ENCODE measurements at places on chromosomes 4 and X. TPM values are rescaled to one million over a fixed set of nuclear protein-coding genes. Genes with fewer than 3 reads are reported as not detected.

APLN gene
- 13.9 TPM for total RNA-seq

CAPN6 gene
- total RNA-seq: not detected

MGARP gene
- under 0.01 TPM for total RNA-seq

HSFX1 gene
- 0.26 TPM for total RNA-seq

TXK gene
- total RNA-seq: under 0.01 TPM

HSFX4 gene
- not detected for total RNA-seq

TEX13D gene
- total RNA-seq: not detected

Measured in dermis microvascular lymphatic vessel endothelial cell (primary cell).